Omental fat pad (tissue), 4 donors: ENCODE measurements at places on chromosomes 12 and 14. TPM values are rescaled to one million over a fixed set of nuclear protein-coding genes. Genes with fewer than 3 reads are reported as not detected.

DNA sequence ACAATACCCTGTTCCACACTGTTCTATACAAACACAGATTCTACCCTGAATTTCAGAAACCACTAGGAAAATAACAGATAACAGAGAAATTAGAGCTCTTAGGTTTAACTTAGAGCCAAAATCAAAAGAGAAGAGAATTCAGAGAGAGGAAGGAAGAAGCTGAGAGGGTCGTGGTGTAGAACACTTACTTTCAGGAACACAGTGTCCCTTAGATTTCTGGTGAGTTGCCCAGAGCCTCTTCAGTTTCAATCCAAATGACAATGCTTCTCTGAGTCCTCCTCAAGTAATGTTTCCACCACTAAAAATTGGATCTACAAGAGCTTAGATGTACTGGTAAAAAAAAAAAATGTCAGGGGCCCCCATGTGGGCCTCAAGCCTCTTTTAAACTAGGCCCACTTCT is 2.6 kb downstream of the YAF2 start:
- no peak for DNase-seq

- DNase-seq, result no peak
Observed at GRCh38 chr14:85701763-85702162, 171.8 kb downstream of the FLRT2 start.

- DNase-seq, result no peak
Observed at GRCh38 chr14:100904307-100905087, 975 bp upstream of the RTL1 start.

DNA sequence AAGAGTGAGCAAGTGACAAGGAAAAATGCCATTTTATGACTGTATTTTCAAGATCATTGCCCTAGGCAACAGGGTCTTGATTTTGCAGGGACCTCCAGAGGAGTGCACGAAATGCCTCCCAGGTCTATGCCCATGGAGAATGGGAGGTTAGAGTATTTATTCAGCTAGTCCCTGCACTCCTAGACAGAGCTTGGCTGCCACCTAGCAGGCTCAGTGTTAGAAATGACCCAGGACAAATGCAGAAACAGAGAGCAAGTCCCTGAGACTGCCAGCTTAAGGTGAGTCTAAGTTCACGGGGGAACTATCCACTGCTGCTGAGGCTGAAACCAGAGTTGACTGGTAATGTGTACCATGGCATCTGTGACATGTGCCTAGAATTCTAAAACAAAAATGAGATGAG is 506.4 kb downstream of the MED13L start:
- no peak for DNase-seq

- DNase-seq, result no peak
Observed at GRCh38 chr14:48970943-48971342, 615.2 kb downstream of the RPS29 start.

GRCh38 chr14:55130196-55130550 is 1.1 kb downstream of the LGALS3 start:
- no peak for DNase-seq

- DNase-seq, result no peak
Observed at GRCh38 chr14:61565836-61566536, 129.3 kb upstream of the HIF1A start.

- DNase-seq, result no peak
Observed at GRCh38 chr14:61469781-61470180, 148.4 kb downstream of the PRKCH start.

DNA sequence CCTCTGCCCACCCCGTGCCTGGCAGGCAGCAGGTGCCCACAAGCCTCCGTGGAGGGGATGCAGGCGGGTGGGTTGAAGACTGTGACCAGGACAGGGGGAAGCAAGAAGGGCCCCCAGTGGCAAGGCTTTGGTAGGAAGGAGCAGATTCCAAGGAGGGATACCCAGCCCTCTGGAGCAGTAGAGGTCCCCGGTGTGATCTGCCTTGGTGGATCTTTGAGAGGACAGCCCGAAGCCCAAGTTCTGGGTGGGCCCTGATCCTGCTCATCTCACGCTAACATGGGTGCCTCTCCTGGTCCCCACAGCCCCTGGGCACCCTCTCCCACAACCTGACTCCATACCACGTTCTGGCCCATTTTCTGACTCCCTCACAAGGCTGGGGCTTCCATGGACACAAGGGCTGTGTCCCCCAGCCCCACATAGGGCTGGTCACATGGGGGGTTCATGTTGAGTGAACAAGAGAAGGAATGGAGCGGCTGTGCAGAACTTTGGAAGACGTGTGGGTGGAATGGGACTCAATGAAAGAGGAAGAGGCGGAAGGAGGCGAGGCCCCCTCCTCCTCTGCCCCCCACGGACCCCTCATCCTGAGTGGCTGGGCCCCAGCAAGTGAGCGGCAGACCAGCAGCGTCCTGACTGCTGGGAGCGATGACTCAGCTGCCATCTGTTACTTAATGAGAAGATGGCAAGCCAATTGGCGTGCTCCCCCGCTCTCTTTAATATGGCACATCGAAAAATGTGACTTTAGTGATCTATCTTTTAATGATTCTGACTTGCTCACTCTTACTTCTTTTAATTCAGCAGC is 77.0 kb upstream of the BCL11B start:
- no peak for DNase-seq

- DNase-seq, result no peak
Observed at GRCh38 chr12:22160396-22161003, 114.5 kb downstream of the CMAS start.

DNA sequence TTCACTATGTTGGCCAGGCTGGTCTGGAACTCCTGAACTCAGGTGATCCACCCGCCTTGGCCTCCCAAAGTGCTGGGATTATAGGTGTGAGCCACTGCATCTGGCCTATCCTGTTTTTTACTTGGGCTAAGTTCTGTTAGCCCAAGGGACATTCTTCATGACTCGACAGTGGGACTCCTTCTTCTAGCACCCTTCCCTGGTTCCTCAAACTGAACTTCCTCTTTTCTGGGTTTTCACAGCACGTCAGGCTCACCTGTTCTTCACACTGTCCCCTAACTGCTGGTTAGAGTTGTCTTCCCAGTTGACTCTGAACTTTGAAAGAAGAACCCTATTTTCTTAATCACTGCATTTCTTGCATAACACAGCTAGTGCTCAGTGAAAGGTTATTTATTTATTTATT is 22.5 kb downstream of the CABP1 start:
- no peak for DNase-seq

GRCh38 chr12:59657266-59657665 is 61.4 kb downstream of the SLC16A7 start:
- DNase-seq, result no peak

DNA sequence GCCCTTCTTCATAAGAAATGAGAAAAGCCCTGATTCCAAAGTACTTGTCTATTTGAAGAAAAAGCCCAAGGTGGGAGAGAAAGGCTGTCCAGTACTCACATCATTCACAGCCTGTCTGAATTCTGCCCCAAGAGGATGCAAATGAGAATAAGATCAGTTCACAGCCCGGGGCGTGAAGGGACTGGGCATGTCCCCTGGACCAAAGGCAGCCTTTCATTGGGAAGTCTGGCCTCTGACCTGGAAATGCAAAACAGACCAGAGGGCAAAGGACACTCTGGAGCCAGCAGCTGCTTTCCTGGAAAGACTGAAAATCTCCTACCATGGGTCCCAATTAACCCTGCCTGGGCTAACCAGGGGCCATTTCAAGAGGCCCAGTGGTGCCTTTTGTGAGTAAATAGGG is 191.2 kb upstream of the PELI2 start:
- DNase-seq, result no peak

- DNase-seq, result no peak
Observed at GRCh38 chr12:107594995-107595394, 90.6 kb upstream of the PWP1 start.

DNA sequence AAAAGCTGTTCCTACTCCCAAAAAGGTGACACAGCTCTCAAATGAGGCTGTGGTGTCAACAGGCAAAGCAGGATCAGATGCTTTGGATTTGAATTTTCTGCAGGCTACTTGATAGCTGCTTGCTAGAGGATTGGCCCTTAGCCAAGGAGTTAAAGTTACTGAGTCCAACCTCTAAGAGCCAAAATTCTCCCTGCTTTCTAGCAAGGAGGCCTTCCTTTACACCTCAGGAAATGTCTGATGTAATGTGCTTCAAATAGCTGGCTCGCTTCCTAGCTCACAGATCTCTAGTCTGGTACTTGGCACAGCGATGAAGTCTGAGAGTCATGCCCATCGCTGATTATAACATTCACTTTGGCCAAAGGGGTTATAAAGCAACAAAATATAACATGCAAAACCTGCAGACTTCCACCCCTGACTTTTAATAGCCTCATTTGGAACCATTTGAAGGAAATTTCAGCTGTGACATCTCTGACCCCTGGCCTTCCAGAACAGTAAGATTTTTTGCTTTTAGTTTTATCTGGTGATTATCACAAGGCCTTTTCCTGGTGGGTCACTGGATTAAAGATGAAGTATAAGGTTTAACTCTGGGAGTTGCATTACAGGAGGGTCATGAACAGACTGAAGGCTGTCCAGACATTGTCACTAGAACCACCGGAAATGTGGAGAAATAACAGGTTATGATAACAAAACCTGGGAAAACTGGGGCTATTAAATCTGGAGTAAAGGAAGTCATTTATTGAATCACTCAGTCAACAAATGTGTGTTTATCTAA is 189.7 kb downstream of the EPS8 start:
- DNase-seq, result peak; percentile 27

DNA sequence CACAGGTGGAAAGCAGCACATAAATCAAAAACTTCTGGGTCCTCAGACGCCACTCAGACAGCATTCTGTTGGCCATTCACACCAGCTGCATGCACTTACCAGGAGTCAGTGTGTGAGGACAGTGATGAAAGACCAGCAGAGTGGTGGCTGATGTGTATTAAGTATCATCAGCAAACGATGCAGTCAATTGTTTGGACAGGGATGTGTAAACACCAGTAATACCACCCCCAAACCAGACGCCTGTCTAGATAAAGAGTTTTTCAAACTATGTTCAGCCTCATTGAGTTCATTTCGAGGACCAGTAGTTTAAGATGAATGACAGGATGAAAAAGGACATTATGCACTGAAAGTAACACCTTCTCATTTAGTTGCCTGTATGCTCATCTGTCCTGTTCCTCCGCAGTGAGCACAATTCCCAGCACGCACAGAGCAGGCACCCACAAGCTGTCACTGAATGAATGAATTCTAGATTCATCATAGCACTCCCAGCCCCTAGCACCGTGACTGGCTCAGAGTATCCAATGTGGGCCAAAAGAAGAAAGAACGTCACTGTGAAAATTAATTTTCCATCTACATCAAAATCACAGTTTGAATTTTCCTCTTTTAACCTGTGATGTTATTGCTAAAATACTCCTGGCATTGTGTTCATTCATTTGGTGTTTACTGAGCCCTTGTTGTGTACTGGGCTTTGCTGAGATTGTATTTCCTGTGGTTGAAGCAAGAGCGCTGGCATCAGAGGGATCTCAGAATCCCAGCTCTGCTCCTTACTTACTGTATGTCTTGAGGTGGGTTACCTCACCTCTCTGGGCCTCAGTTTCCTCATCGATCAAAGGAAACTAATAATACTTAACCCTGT is 124.8 kb upstream of the NOS1 start:
- DNase-seq, result no peak

DNA sequence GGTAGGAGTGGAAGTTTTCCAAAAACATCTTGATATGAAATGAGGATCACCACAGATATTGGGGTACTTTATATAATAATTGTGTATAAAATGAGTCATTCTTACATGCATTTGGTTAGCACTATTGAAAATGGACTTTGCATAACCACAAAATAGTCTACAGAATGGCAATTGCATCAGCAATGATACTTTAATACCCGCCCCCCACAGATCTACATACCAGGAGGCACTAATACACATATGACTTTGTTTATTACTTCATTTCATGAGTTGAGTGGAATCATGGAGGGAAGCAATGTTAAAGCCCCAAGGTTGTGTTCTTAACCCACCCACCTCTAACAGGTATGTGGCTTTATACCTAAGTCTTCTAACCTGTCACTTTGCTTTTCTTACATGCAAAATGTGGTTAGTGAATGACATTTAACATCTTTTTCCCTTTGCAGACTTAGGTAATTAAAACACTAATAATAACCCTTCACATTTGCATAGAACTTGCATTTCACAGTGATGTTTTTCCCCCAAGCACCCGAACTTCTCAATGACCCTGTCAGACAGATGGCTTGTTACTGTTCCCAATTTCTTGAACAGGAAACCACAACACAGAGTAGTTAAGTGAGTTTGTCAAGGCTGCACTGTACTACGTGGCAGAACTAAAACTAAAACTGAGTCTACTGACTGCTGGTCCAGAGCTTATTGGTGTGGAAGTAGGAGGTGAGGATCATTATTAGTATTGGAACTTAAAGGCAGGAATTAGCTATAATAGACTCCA is 101.9 kb downstream of the NPAS3 start:
- no peak for DNase-seq

DNA sequence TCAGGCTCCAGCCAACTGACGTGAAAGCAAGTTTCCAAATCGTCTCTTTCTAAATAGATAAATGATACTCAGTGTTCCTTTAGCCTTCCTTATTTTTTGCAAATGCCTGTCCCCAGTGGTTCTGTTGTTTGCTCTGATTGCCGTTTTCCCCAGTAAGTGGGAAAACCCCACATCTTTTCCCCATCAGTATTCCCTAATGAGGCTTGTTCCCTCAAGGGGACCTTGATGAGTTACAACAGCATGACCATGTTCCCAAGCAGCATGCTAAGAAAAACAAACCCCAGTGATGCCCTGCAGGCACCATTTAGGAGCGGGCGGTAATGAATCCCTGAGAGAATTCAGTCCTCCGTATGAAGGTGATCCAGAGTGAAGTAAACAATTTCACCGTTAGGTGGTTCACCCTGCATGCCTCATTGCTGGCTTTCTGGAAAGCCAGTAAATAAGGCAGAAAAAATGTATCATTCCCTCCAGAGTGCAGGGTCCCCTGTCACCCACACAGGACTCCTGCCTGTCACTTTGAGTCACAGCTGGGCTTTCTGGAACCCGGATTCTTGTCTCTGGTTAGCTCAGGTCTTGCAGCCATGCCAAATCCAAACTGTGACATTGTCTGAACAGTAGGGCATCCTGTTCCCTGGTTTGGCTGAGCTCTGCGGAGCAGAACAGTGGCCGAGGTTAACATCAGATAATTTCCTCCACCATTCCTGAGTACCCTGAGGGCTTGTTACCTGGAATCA is 222.6 kb downstream of the RGS6 start:
- DNase-seq, result no peak

GRCh38 chr14:73180385-73180805 is 44.1 kb downstream of the PSEN1 start:
- DNase-seq, result no peak

- DNase-seq, result no peak
Observed at GRCh38 chr14:85533861-85534291, 3.9 kb downstream of the FLRT2 start.

GRCh38 chr12:47307680-47308399 is 228.1 kb upstream of the AMIGO2 start:
- DNase-seq, result no peak

GRCh38 chr12:92971859-92972524 is 42.9 kb upstream of the EEA1 start:
- DNase-seq, result no peak

The MMP14 gene
- total RNA-seq, result 208 TPM

The KRT79 gene
- total RNA-seq, result 1.7 TPM

The VWF gene
- total RNA-seq, result 78.4 TPM

The ZNF384 gene
- 36.7 TPM for total RNA-seq

The OR9K2 gene
- not detected for total RNA-seq

The LRP1-AS gene
- not detected for total RNA-seq

The ALKBH1 gene
- 10.4 TPM for total RNA-seq

The DLST gene
- 111 TPM for total RNA-seq

The IQSEC3 gene
- 3.2 TPM for total RNA-seq

The HECTD4 gene
- total RNA-seq, result 47.1 TPM

The KITLG gene
- 12.2 TPM for total RNA-seq

The CTSG gene
- total RNA-seq, result 0.84 TPM

The FGF6 gene
- not detected for total RNA-seq
